ENCODE measurements at places on chromosomes 2 and 18.
A peak's percentile ranks its signal among the peaks of the same experiment; 100 is the strongest.

DNA sequence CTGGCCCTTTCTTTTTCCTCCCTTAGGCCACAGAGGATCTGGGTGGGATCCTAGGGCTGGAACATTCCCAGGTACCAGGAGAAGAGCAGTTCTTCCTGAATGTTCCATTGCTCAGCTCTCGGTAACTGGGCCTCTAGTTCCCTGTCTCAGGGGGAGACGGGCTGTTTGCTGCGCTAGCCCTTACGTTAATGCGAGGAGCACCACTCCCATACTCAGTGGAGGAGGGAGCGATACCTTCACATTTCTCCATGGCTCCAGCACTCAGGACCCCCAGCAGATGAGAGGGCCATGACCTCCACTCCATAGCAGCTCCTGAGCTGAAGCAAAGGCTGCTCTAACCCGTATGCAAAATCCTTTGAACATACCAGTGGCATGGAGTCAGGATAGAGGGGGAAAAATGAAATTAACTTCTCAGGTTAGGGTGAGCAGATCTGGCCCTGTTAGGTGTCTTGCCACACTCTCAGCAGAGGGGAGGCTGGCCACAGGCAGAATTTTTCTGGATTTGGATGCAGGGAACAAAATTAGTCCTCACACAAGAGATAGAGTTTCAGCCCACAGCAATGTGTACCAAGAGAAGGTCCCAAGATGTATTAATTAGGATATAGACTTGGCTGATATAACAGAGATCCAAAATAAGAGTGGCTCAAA lies 206.7 kb downstream of the ZFP36L2 start:
- DNase-seq: no peak

DNA sequence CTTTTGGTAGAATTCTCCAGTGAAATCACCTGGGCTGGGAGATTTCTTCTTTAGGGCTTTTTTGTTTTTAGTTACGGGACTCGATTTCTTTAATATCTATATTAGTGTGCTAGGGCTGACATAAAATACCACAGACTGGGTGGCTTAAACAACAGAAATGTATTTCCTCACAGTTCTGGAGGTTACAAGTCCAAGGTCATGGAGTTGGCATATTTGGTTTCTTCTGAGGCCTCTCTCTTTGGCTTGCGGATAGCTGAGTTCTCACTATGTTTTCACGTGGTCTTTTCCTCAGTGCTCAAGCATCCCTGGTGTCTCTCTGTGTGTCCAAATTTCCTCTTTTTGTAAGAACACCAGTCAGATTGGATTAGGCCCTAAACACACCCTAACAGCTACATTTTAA lies 208.5 kb upstream of the DTNA start:
- no peak for DNase-seq

- peak; percentile 32 for DNase-seq
Observed at GRCh38 chr2:216590780-216591179, 42.4 kb upstream of the IGFBP2 start.

- DNase-seq: no peak
Observed at GRCh38 chr2:88597168-88597567, 30.1 kb downstream of the EIF2AK3 start.

DNA sequence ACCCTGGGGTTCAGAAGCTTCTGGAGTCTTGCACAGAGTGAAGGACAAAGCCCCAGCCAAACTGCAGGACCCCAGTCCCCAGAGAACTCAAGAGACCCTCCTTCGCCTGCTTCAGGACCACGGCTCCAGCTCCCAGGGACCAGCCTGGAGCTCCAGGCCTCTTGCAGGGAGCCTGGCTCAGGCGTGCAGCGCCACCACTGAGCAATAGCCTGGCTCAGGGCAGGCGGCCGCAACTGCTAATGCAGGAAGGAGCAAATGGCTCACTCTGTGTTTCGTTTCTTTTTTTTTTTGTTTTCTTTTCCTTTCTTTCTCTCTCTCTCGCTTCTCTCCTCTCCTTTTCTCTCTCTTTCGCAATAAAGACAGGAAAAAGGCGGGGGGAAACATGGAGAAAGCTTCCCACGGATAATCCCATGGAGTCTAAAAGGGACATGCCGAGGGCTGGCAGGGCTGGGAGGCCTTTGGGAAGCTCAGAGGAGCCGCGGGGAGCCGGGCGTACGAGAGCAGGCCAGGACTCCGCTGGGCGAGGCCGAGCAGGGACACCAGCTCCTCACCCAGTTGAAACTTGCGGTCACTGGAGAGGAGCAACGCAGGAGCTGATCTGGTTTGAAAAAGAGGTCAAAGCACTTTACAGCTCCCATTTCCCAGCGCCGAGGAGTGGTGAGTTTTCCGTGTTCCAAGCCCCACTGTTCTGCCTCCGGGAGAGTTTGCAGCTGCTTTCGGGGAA lies 244.8 kb downstream of the TWIST2 start:
- DNase-seq: no peak

- DNase-seq: no peak
Observed at GRCh38 chr2:38751596-38752410, 642 bp upstream of the SRSF7 start.

- no peak for DNase-seq
Observed at GRCh38 chr2:184906709-184907108, 308.4 kb downstream of the ZNF804A start.

- DNase-seq: no peak
Observed at GRCh38 chr2:229195346-229195947, 75.6 kb downstream of the PID1 start.

GRCh38 chr2:70537840-70538239 lies 15.8 kb downstream of the TGFA start:
- no peak for DNase-seq

DNA sequence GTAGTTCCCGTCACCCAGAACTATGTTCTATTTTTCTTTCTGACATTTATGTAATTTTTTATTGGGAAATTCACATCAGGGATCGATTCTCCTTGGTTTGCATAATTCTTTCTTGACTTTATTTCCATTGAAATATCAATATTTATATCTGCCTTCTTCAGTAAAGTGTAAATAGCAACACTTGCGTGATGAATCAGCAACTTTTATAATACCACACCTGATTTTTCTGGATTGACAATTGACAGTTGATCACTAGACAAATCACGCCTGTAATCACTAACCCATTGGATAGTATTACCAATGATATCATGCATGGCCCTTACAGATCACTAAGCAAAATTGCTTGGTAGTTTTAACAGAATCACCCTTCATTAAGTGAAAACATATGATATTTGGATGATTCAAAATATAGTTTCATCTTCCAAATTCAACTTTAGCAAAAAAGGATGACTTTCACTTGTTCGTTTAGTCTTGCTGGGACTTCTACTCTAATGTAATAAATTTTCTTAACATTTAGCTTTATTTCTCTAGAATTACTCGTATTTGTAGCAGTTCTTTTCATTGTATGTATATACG lies 139.0 kb upstream of the RASGRP3 start:
- no peak for DNase-seq
